ENCODE measurements at places on chromosomes 1 and 21.
A peak's percentile ranks its signal among the peaks of the same experiment; 100 is the strongest.

GRCh38 chr21:46594276-46594675 is 10.6 kb downstream of the S100B start:
- no peak for DNase-seq

DNA sequence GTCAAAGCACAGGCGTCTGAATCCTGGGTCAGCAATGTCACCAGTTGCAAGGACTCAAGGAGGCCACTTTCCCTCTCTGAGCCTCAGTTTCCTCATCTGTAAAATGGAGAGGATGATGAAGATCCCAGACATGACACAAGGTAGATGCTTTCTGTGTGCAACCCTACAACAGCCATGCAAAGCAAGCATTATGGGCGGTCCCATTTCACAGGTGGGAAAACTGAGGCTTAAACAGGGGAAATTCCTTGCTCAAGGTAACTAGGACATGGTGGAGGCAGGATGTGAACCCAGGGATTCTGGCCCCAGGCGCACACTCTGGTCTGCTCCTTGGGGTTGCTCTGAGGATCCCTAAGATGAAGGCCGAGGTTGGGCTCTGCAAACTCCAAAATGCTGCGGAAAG is 311.0 kb downstream of the PTPRU start:
- no peak for DNase-seq

GRCh38 chr1:22174446-22175220 is 31.7 kb upstream of the WNT4 start:
- DNase-seq = peak; percentile 77

- no peak for DNase-seq
Measured at GRCh38 chr1:203478986-203479385, 3.4 kb downstream of the PRELP start.

- DNase-seq = no peak
Measured at GRCh38 chr1:41538741-41539417, 54.4 kb upstream of the EDN2 start.

- no peak for DNase-seq
Measured at GRCh38 chr1:201460814-201461644, 8.0 kb downstream of the PHLDA3 start.

DNA sequence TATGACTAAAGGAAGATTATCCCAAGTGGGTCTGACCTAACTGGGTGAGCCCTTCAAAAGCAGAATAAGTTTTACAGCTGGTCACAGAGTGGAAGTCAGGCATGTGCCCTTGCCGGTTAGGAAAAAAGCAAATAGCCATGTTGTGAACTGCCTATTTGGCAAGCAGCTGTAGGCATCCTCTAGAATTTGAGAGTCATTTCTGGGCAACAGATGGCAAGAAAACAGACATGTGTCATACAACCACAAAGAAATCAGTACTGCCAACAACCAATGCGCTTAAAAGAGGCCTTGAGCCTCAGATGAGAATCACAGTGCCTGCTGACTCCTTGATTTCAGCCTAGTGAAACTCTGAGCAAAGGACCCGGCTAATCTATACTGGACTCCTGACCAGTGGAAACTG is 26.8 kb downstream of the LRRC53 start:
- peak; percentile 27 for DNase-seq

DNA sequence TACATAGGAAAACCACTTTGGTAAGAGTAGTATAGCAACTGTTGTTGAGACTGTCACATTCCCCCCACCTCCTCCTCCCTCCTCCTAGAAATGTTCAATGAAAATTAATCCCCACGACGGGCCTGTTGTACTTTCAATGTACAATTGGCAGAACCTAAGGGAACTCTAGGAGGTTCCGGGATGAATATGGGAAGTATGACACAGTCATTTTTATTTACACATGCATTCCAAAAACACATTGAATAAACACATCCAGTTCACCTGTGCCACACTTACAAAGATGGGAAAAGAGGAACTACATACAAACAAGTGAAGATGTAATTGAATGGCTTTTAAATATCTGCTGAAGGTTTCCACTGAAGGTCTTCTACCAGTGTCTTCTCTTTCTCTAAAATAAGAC is 144.4 kb upstream of the NBPF11 start:
- no peak for DNase-seq

DNA sequence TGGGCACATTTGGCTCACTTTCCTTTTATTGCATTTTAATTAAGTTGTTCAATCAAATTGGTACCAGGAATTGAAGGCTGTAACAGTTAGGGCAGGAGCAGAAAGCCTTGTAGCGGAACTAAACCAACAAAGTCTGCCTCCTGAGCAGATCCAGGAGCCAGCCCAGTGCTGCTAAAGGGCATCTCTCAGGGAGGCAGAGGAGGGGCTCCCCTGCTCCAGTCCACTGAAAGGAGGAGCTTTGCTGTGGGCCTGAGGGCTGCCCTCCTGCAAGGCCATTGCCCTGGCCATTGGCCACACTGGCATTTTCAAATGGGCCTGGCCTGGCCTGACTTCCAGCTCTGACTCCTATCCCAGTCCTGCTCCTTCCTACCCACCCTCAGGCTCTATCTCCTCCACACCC is 3.7 kb upstream of the TRABD2B start:
- no peak for DNase-seq

GRCh38 chr21:23131177-23131576 is 2133.0 kb downstream of the NCAM2 start:
- DNase-seq = no peak

GRCh38 chr21:31873696-31874599 is 1.1 kb downstream of the HUNK start:
- DNase-seq = peak; percentile 31

- DNase-seq = peak; percentile 70
Measured at GRCh38 chr1:12088607-12089006, 25.5 kb downstream of the TNFRSF8 start.

DNA sequence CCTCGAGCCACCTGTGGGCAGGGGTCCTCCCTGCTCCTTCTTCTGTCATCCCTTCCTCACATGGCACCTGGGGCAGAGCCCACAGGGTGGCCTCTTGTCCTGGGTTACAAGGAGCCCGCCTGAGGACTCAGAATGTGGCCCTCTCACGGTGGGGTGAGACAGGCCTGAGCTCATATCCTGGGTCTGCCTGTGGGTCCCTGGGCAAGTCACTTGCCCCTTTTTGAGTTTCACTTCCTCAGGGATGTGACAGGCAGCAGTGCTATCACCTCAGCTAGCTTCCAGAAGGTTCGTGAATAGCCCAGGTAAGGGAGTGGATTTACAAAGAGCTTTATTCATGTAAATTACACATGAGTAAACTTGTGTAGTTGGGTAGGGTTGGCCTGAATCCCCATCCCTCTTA is 33.5 kb downstream of the HTR6 start:
- DNase-seq = no peak

Measured in common myeloid progenitor, CD34-positive (primary cell).